ENCODE measurements at places on chromosomes 13 and 19. TPM values are rescaled to one million over a fixed set of nuclear protein-coding genes. Genes with fewer than 3 reads are reported as not detected.
A peak's percentile ranks its signal among the peaks of the same experiment; 100 is the strongest.

- DNase-seq, result no peak
Observed at GRCh38 chr13:108276060-108276459, 6.5 kb downstream of the TNFSF13B start.

The RASL11A gene
- 15.9 TPM for total RNA-seq

- no peak for DNase-seq
Observed at GRCh38 chr19:31818798-31819105, 469.5 kb upstream of the TSHZ3 start.

GRCh38 chr13:24612726-24613125 is 67.5 kb upstream of the ATP12A start:
- no peak for DNase-seq

The SELENOV gene
- total RNA-seq, result 1.1 TPM

DNA sequence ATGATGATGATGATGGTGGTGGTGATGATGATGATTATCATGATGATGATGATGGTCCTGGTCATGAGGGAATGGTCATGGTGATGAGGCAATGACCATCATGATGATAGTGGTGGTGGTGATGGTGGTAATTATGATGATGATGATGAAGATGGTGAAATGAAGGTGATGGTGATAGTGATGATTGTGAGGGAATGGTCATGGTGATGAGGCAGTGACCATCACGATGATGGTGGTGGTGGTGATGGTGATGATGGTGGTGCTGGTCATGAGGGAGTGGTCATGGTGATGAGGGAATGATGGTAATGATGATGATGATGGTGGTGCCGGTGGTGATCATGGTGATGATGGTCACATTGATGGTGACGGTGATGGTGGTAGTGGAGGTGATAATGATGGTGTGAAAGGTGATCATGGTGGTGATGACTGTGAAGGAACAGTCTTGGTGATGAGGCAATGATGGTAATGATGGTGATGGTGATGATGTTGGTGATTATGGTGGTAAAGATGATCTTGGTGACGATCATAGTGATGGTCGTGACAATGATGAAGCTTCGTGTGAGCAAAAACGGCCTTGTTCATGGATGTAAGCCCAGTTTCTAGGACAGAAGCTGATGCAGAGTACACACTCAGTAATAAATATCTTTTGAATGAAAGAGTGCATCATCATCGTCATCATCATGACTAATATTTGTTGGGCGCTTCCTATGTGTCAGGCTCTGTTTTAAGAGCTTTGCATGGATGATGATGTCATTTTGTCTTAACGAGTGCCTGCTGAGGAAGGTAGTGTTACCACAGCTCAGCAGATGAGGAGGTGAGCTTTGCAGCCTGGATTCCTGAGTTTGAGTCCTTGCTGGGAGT is 17.3 kb downstream of the SBK2 start:
- no peak for DNase-seq

- DNase-seq, result no peak
Observed at GRCh38 chr19:28224441-28224840, 988.5 kb downstream of the UQCRFS1 start.

DNA sequence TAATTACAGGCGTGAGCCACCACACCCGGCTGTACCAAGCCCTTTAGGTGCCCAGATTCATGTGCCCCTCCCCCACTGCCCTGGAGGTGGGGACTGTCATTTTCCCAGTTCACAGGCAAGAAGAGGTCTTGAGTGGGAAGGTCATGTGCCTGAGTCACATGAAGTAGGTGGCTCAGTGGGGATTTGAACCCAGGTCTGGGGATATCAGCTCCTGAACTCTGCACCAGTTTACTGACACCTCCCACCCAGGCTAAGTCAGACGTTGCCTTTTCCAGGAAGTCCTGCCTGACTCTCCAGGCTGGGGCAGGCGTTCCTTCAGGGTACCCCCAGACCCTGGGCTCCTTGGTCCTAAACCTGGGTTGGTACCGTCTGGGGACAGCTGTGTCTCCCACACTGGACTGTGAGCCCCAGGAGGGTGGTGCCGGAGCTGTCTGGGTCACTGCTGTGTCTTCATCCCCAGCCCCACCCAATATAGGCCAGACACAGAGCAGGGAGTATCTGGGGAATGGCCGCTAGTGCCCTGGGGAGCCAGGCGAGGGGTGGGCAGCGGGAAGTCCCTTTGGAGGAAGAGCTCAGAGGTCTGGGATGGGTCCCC is 8.6 kb downstream of the VASP start:
- DNase-seq, result no peak

The ZNF154 gene
- total RNA-seq, result 13.2 TPM

The FAAP24 gene
- total RNA-seq, result 4.5 TPM

The FFAR2 gene
- 2.2 TPM for total RNA-seq

DNA sequence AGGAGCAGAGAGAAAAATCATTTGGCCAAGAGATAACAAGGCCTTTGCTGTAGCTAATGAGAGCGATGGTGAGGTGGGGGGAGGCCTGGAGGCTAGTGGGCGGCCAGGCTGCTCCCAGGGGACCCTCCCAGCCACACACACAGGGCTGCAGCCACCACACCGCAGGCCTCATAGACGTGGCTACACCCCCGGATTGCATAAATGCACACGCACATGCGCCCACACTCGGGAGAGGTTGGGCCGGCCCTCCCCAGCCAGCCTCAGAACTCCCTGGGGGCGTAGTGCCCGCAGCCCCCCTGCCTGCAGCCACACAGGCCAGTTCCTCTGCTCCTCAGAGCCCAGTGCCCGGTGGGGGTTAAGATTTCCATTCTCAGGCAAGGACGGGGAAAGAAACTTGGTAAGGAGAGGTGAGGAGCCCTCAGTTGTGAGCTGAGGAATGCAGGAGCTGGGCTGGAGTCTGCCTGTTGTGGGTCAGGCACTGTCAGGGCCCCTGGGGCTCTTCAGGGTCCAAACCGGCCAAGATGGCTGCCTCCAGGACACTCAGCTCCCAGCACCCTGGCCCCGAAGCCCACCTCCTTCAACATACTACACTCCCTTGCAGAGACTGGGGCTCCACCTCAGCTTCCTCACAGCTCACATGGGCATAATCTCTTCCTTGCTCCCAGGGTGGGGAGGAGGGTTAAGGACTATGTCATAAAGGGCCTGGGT is 8.0 kb downstream of the PTH2 start:
- DNase-seq, result no peak

The ZNF525 gene
- 31.3 TPM for total RNA-seq

DNA sequence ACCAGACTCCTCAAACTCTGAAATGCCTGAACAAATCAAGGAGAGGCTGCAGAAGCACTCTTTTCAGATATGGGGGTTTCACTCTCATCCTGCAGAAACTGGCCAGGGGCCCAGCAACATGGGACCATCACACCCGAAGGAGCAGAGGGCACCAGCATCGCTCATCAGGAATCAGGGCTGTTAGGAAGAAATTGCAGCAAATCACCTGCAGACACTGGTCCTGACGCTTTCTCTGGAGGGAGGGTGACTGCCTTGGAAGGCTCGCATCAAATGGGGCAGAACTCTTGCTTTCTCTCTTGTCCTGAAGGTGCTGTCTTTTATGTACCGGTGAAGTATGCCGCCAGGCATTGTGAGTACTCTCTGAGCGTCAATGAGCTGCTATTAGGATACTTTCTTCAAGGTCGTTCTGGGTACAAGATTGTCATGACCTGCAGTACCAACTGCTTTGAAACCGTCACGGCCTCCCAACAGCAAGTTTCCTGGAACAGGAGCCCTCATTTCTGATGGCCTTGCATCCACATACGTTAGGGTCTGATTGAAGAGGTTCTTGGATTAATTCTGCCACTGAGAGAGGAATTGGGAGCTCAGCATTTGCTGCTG is 155.7 kb upstream of the SOX1 start:
- peak; percentile 25 for DNase-seq

- no peak for DNase-seq
Observed at GRCh38 chr19:10517760-10518443, 655 bp upstream of the S1PR5 start.

The SEMA6B gene
- 1.7 TPM for total RNA-seq

- DNase-seq, result no peak
Observed at GRCh38 chr19:21586311-21587116, 81.1 kb downstream of the ZNF429 start.

DNA sequence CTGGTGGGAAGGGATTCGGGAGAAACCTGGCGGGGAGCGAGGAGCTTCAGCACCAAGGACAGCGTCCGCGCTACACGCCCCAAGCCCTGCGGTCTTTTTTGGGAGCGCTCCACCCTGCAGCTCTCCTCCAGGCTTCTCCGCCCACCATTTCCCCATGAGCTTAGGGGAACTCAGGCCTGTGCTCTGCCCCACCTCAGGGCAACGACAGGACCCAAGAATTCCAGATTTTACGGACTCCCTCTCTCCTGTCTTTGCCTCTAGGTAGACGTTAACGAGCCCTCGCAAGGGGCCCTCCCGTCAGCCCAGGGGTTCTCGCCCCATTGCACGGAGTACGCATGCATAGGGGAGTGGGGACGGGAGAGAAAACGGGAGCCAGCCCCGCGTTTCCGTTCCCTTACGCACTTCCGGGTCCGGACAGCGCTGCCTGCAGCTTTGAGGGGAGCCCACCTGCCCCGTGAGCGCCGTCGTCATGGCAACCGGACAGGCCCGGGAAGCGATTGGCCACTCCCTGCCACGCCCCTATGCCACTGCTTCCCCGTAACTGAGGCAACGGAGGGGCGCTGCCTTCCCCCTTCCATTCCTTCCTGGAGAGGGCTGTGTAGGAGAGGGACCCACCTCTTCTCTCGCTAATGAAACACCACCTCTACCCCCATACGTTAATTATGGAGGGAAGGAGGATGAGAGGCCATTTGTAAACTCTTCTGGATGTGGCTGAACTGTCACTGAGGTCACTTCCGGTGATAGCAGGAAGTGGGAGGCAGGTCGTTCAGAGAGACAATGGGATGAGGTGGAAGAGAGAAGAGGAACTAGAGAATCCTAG is 20.8 kb downstream of the NOVA2 start:
- no peak for DNase-seq

The LHB gene
- total RNA-seq, result not detected

DNA sequence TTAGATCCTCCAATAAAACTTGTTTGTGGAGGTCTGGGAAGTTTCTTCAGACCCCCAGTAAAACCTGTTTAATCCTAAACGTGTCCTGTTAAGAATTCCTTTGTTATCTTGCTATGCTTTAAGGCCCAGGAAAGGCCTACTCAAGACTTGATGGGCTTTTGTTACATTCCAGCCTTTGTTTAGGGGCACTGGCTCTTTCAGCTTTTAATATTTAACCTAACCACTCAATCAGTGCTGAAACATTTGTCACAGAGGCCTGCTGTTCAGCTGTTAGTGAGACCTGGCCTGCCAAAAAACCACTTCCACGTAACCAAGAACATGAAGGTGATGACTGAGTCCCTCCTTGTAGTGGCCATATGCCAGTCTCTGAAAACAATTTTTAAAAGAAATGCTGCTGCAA is 41.7 kb downstream of the PCDH17 start:
- no peak for DNase-seq

GRCh38 chr13:79939689-79940088 is 401.2 kb downstream of the SPRY2 start:
- DNase-seq, result no peak

- no peak for DNase-seq
Observed at GRCh38 chr19:7287722-7288121, 6.5 kb downstream of the INSR start.

The RPL13A gene
- total RNA-seq, result 3,593 TPM

DNA sequence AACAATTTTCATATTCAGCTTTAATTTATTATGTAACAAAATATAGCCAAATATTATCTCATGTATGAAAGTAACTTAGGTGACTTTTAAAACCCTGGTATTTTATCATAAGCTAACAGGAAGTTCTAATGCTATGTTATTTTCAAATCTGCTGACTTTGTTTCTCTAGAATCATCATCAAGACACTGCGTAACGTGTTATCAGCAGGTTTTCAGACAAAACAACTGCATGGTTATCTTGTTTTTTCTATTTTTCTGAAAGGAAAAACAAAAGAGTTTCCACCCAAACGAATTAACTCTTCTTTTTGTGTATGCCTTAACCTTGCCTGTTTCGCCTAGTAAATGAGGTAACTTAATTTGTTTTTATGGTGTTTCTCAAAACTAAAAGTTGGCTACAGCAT is 156.3 kb downstream of the TBC1D4 start:
- DNase-seq, result no peak

All from type B pancreatic cell (in vitro differentiated cells).